ENCODE measurements at places on chromosomes 4 and X. TPM values are rescaled to one million over a fixed set of nuclear protein-coding genes. Genes with fewer than 3 reads are reported as not detected.

Gene SLC10A3
- total RNA-seq, result 8.8 TPM

Gene NAP1L3
- 89.6 TPM for total RNA-seq

Gene CPEB2
- total RNA-seq, result 1.8 TPM

GRCh38 chrX:140502491-140503237 is 2.2 kb downstream of the SOX3 start:
- H3K4me3 ChIP-seq, result peak overlapping the region; percentile 77
- peaks cover 24% of the 10 kb centered on the region for H3K27me3 ChIP-seq
- H3K27ac ChIP-seq, result no peak overlapping the region
- peaks cover 11% of the 10 kb centered on the region for H3K36me3 ChIP-seq
- no peak for DNase-seq

- no peak for DNase-seq
- H3K4me3 ChIP-seq, result no peak overlapping the region
- no peaks in the 10 kb centered on the region for H3K27me3 ChIP-seq
- no peaks in the 10 kb centered on the region for H3K4me1 ChIP-seq
- peaks cover 47% of the 10 kb centered on the region for H3K36me3 ChIP-seq
- H3K27ac ChIP-seq, result no peak overlapping the region
These were observed 10.6 kb downstream of the G3BP2 start for GRCh38 chr4:75662626-75663025.

DNA sequence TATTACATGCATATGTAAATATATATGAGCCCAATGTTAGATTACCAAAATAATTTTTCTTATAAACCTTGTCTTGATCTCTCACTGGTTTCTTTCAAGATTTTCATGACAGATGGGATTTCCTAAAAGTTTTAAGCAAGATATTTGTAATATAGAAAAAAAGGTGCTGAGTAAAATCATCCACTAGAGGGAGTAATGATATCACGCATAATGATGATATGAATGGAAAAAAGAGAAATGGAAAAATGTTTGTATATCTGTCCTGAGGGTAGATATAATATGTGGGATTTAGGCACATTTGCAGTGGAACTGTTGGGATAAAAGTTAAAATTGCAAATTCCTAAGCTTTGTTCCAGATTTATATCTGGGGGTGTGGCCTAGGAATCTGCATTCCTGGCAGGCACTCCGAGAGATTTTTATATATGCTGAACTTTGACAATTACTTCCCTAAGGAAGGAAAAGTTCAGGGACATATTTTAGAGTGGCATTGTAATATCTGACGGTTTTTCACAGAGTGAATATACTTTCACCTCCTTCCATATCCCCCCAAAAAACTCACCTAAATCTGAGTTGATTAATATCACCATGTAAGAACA is 60.5 kb downstream of the TMA16 start:
- no peak for DNase-seq
- H3K36me3 ChIP-seq, result no peaks in the 10 kb centered on the region
- H3K27me3 ChIP-seq, result no peaks in the 10 kb centered on the region
- H3K4me3 ChIP-seq, result no peak overlapping the region
- no peaks in the 10 kb centered on the region for H3K4me1 ChIP-seq

DNA sequence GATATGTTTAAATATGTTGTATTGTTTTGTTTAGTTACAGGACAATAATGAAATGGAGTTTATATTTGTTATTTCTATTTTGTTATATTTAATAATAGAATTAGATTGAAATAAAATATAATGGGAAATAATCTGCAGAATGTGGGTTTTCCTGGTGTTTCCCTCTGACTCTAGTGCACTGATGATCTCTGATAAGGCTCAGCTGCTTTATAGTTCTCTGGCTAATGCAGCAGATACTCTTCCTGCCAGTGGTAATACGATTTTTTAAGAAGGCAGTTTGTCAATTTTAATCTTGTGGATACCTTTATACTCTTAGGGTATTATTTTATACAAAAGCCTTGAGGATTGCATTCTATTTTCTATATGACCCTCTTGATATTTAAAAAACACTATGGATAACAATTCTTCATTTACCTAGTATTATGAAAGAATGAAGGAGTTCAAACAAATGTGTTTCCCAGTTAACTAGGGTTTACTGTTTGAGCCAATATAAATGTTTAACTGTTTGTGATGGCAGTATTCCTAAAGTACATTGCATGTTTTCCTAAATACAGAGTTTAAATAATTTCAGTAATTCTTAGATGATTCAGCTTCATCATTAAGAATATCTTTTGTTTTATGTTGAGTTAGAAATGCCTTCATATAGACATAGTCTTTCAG is 26.9 kb downstream of the NUDT6 start:
- peaks cover 57% of the 10 kb centered on the region for H3K36me3 ChIP-seq
- no peak for DNase-seq
- no peak overlapping the region for H3K27ac ChIP-seq

DNA sequence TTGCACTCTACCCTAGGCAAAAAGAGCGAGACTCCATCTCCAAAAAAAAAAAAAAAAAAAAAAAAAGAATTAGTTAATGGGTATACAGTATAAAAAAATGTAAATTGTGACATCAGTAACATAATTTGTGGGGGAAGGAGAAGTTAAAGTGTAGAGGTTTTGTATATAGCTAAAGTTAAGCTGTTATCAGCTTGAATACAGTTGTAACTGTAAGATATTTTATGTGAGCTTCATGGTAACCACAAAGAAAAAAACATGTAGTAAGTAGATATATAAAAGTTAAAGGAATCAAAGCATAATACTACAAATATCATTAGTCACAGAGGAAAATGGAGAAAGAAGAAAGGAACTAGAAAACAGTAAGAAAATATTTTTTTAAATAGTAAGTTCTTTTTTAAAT is 53.2 kb upstream of the EPGN start:
- peaks cover 9% of the 10 kb centered on the region for H3K36me3 ChIP-seq
- H3K27me3 ChIP-seq, result no peaks in the 10 kb centered on the region
- no peaks in the 10 kb centered on the region for H3K4me1 ChIP-seq
- H3K27ac ChIP-seq, result no peak overlapping the region
